Activated CD4-positive, CD25-positive, alpha-beta regulatory T cell treated with anti-CD3 and anti-CD28 coated beads, Interleukin-2, amount 50 U/mL, for 24 hours (primary cell): ENCODE measurements at places on chromosomes 11 and 22.

DNA sequence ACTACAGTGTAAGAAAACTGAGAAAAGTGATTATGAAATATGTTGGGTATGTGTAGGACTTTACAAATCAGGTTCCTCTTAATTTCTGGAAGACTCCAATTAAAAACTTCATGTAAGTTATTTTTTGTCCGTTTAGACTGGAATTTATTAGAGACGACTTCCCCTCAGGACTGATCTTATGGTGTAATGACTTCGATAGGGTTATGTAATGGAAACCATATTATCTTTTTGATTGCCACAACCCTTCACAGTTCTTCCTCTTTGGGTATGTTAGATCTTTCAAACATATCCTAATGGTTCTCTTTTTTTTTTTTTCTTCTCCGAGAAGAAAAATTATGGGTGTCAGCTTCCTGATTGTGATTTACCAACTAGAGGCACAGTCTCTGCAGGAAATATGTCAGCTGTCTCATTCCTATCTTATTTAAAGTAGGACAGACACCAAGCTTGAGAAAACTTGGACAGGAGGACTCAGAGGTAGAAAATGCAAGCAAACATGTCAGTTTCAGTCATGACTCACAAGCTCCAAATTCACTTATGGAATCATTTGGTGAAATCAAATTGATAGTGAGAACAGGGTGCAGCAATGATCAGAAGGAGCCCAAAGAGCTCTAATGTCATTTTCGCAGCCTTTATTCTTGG is 11.1 kb upstream of the LDLRAD3 start:
- no peak for ATAC-seq

GRCh38 chr11:121449626-121450025 is 2.5 kb upstream of the SORL1 start:
- no peak for ATAC-seq

DNA sequence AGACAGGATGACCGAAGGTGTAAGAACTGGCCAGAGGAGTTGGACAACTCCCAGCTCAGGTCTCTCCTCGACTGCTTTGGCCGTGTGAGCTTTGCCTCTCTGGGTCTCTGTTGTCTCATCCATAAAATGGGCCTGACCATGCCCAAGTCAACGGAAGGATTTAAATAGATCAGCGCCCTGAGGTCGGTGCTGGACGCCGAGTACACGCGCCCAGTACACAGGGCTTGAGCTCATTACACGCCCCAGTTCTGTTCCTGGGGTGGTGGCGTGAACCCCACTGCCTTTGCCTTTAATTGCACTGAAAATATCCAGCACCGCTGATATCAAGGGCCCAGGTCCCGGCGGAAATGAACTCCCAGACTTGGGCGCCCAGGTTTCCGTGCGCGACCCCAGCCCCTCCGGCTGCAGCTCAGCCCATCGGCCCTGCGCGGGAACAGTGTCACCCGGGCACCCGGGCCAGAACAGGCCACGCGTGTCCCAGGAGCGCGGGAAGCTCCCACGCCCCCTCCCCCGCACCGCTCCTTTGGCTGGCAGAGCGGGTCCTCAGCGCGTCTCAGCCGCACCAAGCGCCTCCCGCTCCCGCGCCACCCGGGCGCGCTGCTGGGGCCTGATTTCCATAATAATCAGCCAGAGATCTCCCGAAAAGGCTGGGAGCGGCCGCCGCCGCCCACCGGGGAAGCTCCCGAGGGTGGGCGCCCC is 42.2 kb downstream of the CYTH4 start:
- no peak for ATAC-seq

- ATAC-seq: peak; percentile 77
Observed at GRCh38 chr11:95715777-95716241, 73.8 kb downstream of the FAM76B start.

- ATAC-seq: no peak
Observed at GRCh38 chr11:75770102-75770501, 1.5 kb downstream of the DGAT2 start.

GRCh38 chr11:59761993-59762392 is 6.8 kb downstream of the STX3 start:
- ATAC-seq: no peak

DNA sequence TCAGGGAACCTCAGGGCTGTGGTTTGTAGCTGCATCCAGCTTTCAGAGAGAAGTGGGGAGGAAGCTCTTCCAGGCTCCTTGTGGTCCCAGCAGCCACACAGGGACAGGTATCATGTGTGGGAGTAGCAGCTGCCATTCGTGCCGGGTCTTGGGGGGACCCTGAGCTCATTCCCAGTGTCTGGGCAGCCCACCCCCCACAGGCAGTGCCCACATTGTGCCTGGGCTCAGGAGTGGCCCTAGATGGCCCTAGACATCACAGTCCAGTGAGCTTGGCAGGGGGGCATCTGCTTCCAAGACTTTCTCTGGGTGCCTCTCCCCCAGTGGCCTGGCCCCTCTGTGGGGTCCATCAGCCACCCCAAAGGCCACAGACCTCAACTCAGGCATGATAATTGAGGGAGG is 619.7 kb downstream of the BRD1 start:
- ATAC-seq: no peak

- ATAC-seq: no peak
Observed at GRCh38 chr22:38578505-38578904, 8.5 kb upstream of the DMC1 start.

GRCh38 chr22:44305888-44306287 is 6.9 kb downstream of the SHISAL1 start:
- ATAC-seq: no peak

DNA sequence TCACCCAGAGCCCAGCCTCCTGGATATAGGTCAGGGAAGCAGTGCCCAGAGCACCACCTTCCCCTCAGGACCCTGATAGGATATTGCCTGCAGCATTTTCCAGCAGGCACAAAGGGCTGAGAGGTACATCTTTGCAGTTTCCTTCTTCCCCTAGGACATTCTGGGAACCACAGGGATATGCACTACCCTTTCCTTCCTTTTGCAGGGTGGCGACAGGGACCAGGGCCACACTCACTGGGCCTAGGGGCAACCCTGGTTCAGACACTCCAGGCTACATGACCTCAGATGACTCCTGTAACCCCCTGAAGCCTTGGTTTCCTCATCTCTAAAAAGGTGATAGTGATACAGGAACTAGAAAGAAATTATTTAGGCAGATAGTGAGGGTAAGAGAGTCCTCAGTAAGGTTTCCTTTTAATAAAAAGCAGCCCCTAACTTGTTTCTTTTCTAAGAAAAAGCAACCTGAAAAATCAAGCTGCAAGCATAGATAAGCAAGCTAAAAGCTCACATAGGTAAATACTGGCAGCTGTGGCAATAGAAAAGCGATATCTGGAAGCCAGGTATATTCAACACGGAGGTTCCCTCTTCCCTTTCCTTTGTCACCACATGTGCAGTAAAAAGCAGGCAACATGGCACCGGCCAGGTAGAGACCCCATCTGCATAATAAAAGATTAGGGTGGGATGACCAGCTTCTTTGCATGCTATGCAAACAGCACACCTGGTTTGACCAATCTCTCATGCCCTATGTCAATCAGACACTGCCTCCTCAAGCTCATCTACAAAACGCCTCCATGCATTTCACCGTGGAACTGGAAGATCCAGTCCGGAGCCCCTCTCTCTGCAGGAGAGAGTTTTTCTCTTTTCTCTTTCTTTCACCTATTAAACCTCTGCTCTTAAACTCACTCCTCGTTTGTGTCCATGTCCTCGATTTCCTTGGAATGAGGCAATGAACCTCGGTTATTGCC is 13.2 kb upstream of the MRGPRX2 start:
- no peak for ATAC-seq

- ATAC-seq: no peak
Observed at GRCh38 chr11:38924644-38925043, 2326.6 kb upstream of the RAG2 start.

DNA sequence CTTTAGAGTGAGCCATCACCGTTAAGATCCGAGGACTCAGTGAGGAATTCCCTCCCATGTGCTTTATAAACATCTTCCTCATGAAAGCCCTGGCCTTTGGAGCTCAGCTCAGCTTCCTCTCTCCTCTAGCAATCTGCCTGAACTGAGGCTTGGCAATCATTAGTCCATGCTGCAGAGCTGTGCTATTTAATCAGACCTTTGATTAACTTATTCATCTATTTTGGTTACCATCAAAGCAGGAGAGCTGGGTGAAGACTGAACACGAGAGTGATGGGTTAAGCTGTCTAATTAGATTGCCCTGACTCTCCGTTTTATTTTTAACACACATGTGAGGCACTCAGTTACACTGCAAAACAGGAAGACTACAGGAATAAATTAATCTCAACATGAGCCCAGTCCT is 351.3 kb downstream of the LARGE1 start:
- ATAC-seq: no peak

GRCh38 chr11:92770981-92771380 is 198.5 kb upstream of the MTNR1B start:
- ATAC-seq: no peak

- ATAC-seq: no peak
Observed at GRCh38 chr11:34929794-34930763, 13.7 kb downstream of the PDHX start.

GRCh38 chr22:42957958-42958357 is 57.0 kb downstream of the PACSIN2 start:
- peak; percentile 93 for ATAC-seq

GRCh38 chr11:73149105-73149504 is 7.0 kb upstream of the FCHSD2 start:
- no peak for ATAC-seq

GRCh38 chr11:108743851-108744250 is 79.0 kb downstream of the DDX10 start:
- no peak for ATAC-seq
